Stimulated activated CD4-positive, alpha-beta T cell treated with anti-CD3 and anti-CD28 coated beads, Interleukin-12 subunit alpha, Interleukin-12 subunit beta, amount 100 ng/mL, for 48 hours (primary cell): ENCODE measurements at places on chromosomes 1 and 21.
A peak's percentile ranks its signal among the peaks of the same experiment; 100 is the strongest.

DNA sequence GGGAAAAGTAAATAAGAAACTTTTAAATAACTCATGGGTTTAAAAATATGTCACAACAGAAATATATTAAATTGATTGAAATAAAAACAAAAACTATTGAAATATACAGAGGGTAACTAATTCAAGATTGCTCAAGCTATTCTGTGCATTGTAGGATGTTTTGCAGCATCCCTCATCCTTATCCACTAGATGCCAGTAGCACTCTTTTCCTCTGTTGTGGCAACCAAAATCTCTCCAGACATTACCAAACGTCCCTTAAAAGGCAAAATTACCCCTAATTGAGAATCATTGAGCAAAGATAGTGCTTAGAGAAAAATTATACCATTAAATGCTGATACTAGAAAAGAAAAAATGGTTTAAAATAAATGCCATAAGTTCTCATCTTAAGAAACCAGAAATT, 682.6 kb downstream of the RWDD3 start:
- DNase-seq: no peak

DNA sequence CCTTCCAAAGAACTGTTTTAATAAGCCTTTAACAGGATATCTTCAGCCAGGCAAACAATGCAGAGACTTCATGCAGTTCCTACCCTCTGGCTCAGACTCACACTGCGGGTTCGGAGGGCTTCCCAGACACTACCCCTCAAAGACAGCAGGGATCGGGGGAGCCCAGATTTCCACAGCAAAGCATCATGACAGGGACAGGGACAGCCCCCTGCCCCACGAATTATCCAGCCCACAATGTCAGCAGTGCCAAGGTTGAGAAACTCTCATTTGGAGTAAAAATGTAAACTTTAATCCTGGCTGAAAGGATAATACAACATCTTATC, 20.1 kb downstream of the NPHP4 start:
- no peak for DNase-seq

GRCh38 chr21:28822123-28822399, 170.6 kb downstream of the LTN1 start:
- DNase-seq: no peak

GRCh38 chr1:32335790-32336590, at the start of gene MARCKSL1:
Gene MARCKSL1 (minus strand): TSS chr1:32336233. CDS start chr1:32336033, 200 bp downstream.
- peak; percentile 76 for DNase-seq

GRCh38 chr21:36381841-36382589, 3.2 kb upstream of the CHAF1B start:
- DNase-seq: no peak

DNA sequence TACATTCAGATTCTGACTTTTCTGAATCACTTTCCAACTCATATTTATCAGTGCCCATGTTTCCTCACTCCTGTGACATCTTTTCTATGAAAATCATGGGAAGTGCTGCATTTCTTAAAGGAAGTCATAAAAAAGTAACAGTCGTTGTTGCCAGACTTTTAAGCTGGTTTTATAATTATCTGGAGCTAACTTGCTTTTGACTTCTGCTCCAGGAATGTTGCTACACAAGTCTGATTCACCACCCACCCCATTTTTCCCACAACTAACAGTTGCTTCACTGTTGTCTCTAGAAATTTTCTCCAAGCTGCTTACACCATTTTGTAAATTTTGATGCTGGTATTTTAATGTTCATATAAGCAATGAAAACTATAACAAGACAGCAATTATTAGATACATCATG, 12.2 kb downstream of the FCRLB start:
- no peak for DNase-seq

DNA sequence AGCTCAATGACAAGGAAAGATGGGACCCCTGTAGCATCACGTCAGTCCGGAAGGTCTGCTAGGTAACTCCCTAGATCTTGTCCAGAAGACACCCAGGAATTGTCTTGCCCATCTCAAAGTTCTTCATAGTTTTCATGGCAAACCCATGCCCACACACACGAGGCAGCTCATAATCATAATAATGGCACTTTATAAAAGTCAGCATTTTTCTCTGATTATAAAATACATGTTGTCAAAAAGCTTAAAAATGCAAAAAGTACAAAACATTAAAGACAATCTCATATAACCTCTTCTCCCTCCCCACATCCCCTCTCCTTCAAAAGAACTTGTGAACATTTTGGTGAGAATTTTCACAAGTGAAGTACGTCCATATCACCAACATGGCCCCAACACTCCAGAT, 30.8 kb downstream of the EPHX1 start:
- DNase-seq: no peak

DNA sequence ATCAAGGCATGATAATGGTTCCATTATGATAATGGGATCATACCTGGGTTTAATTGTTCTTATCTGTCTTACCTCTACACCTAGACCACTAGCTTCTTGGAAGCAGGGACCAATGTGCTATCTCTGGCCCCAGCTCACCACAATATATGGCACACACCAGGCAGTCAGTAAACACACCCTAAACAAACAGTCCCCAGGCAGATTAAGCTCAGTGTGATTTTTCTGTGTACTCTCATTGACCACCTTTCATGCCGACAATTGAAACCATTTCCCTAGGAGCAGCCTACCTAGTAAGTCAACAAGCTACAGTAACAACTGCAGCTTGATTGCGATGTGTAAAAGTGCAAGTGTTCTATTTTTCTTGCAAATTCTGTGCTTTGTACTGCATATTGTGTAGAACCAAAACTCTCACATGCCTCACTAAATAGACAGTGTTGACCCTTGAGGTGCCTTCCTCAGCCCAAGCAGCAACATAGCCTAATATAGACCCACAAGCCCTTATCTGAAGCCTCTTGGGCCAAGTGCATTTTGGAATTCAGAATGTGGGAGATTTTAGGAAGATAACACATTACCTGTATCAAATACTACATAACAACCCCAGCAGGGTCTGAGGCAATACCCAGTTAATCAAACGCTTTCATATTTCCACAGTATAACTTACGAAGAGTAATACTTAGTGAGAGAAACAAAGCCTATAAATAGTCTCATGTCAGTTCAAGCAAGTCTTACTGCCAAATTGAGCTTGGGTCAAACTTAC, 32.0 kb downstream of the INPP5B start:
- no peak for DNase-seq

DNA sequence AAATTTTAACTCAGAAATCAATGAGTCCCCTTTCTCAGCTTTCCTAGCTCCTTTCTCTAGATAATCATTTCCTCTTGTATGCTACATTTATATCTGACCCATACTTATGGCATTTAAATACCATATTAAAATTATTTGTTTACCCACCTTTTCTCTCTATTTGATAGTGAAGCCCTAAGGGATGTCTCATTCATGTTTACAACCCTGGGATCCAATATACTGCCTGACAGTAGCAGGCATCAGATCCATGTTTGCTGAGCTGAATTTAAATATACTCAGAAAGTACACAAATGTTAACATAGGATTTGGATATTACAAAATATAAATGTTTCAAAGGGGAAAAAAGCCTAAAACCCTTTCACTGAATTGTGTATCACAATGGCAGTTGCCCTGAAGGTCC, 26.5 kb downstream of the SCMH1 start:
- no peak for DNase-seq

GRCh38 chr1:116006486-116006964, 30.2 kb downstream of the SLC22A15 start:
- DNase-seq: no peak

- no peak for DNase-seq
Measured at GRCh38 chr1:53121319-53122172, 20.9 kb downstream of the SLC1A7 start.

GRCh38 chr1:182408435-182409075, 8.1 kb upstream of the TEDDM1 start:
- no peak for DNase-seq
